Omental fat pad (tissue), 4 donors: ENCODE measurements at places on chromosomes 13 and 19.

DNA sequence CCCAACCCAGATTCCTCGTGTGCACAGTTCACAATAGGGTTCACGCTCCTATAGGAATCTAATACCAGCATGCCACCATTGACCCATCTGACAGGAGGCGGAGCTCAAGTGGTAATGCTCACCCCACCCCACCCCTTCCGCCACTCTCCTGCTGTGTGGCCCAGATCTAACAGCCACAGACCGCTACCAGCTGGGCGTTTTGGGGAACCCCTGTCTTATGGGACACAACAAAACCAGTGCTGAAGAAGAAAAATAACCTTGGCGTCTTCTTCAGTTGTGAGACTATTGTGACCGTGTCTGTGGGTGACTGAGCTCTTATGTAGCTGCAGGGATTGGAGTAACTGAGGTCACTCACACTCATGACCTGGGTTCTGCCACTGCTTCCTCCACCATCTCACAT lies 5.2 kb upstream of the OR10H1 start:
- DNase-seq = no peak

GRCh38 chr13:31786011-31786410 lies 46.7 kb downstream of the RXFP2 start:
- no peak for DNase-seq

GRCh38 chr19:10766049-10766623 lies 48.3 kb downstream of the DNM2 start:
- DNase-seq = no peak

- no peak for DNase-seq
Observed at GRCh38 chr19:41734585-41734984, 20.7 kb upstream of the CEACAM6 start.

GRCh38 chr13:93409816-93410215 lies 183.2 kb downstream of the GPC6 start:
- no peak for DNase-seq

GRCh38 chr13:99975626-99976025 lies 4.1 kb upstream of the ZIC5 start:
- DNase-seq = no peak

DNA sequence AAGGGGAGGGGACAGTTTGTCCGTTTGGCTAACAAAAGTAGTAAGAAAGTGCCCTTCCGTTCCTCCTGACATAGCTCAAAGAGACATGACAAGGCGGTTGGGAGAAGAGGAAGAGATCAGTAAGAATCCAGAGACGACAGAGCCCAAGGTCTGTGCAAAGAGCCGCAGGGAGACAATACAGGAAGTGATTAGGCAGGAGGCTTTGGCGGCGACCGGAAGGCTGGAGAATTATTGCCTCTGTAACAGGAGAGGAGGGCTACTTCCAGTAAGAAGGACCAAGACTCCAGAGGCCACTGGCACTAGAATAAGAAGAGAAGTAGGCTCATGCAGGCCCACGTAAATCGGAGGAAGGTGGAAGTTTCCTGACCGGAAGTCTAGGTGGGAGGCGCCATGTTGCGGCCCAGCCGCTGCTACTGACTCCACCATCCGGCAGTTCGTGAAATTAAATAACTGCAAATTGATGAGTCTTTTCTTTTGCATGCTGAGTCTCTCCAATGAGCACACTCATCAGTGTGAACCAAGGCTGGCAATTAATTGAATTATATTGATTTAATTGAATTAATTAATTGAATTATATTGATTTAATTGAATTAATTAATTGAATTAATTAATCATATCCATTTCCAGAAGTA lies 9.9 kb downstream of the RFX2 start:
- no peak for DNase-seq

DNA sequence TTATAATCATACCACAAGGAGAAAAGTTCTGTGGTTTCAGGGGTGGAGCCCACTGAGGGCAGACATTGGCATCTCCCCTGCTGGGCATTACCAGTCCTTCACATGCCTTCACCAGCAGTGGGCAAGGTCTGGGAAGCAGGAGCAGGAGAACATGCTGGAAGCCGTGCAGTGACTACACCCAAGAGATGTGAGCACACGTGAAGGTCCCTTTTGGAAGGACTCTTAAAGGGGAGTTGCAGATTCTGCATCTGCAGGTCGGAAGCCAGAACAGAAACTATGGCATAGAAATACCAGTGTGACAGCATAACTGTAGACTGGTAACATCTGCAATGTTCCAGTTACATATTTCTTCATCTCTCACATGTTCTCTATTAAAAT lies 26.9 kb upstream of the KL start:
- no peak for DNase-seq

DNA sequence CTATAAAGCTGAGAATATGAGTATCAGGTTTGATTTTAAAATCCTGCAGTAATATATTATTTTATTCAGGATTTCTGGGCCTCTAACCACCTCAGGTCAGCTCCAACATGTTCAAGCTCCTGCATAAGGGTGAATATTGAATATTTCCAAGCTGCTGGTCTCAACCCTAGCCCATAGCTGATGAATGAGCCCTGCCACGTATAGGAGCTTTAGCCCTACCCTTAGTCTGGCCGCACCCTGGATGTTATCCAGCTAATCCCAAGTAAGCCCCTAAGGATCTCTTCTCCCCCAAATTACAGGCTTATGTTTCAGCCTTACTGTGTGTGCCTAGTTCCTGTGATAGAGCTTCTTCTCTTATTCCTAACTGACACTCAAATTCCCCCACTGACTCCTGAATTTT lies 240.6 kb downstream of the KCTD12 start:
- no peak for DNase-seq

- no peak for DNase-seq
Observed at GRCh38 chr19:11495481-11495880, 10.2 kb downstream of the ZNF653 start.

DNA sequence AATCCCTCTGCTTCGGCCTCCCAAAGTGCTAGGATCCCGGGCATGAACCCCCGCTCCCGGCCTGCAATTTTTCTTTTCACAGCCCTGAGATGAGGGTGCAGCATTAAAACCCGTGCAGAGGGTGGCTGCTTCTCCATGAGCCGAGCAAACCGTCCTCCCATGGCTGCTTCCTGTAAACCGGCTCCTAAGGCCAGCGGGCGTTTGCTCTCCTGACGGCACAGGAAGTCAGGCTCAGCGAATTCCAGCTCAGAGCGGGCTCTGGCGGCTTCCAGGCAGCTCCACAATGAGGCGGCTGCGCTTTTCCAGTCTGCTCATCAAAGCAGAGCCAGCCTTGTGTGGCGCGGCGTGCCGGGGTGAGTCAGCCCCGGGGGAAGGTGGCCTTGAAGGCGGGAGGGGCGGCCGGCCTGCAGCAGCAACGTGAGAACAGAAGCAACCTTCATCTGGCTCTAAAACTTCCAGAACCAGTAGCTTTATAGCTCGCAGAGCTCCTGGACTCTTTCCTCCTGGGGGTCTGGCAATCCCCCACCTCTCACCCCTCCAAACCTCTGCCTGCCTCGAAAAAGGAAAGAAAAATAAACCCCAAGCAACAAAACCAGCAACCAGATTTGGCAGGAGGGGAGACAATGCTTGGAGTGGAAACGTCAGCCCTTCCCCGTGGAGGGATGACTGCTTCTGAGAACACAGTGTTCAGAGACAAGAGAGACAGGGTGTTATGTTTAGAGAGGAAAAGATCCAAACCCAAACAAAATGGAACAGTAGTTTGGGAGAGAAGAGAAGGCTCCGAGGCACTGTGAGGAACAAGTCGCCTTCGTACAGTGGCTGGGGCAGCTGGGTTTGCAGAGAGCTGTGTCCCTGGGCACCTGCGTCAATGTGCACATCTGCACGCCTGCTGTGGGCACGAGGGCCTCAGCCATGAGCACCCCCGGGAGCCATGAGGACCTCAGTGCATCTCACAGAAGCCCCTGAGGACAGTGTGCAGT lies 67.8 kb downstream of the GADD45B start:
- peak; percentile 75 for DNase-seq

DNA sequence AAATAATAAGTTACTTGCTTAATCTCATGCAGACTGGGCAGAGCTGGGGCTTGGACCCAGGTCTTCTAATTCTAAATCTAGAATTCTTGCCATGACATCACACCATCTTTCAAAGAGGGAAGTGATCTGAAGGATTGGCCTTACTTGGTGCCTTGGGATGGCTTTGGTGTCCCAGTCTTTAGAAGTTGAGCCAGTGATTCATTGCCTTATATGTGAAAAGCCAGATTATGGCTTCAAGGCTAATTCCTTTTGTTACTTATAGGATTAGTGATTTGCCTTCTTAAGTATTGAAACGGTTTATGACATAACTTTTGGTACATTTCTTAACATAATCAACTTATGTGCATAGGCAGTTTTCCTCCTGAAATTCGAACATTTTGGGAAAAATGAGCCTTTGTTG lies 14.9 kb downstream of the COG3 start:
- no peak for DNase-seq

DNA sequence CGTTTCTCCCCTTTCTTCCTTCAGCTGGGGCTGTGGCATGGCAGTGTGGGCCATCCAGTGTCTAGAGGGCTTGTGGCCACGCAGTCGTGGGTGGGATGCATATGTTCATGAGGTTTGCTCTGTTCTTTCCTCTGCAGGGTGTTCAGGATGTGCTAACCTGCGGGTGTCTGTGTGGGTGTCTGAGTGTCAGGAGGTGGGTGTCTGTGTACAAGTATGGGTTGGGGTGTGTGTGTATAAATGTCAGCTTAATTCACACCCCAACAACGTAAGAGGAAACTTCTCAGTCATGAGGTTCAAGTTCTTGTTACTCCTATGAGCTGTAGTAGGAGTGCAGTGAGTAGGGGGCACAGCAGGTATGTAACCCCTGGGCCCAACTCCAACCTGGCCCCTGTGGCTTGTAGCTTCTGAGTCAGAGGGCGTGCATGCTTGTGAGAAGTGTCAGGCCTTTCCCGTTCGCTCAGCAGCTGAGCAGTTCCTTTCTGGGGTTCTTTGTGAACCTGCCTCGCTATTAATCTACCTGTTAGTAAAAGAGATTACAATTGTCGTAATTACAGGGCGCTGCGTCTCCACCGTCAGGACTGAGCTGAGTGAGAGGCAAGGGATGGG lies 49.1 kb downstream of the NFIX start:
- no peak for DNase-seq

DNA sequence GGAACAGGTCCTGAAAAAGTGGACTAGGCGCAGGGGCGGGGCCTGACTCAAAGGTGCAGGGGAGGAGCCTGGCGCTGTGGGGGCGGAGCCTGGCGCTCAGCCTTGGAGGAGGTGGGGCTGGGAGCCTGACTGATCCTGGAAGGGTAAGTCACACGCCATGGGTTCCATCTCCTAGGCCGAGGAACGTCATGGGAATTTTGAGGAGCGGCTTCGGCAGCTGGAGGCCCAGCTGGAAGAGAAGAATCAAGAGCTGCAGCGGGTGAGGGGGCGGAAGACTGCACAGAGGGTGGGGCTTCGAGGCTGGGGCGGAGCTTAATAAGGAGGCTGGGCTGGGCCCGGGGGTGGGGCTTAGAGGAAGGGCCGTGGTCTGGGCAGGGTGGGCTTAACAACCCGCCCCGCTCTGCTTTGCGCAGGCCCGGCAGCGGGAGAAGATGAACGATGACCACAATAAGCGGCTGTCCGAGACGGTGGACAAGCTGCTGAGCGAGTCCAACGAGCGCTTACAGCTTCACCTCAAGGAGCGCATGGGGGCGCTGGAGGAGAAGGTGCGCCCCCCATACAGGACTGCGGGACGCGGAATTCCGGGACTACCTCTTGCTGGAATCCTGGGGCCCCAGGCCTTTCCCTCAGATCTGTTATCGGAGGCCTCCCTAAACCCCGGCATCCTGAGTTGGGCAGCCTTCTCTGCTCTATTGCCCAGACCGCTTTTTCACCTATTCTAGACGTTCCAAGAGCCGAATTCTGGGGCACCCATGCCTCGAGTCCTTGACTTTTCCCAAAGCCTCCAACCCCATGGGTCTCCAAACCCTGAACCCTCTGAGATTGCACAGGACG lies 14.5 kb downstream of the PPFIA3 start:
- no peak for DNase-seq

DNA sequence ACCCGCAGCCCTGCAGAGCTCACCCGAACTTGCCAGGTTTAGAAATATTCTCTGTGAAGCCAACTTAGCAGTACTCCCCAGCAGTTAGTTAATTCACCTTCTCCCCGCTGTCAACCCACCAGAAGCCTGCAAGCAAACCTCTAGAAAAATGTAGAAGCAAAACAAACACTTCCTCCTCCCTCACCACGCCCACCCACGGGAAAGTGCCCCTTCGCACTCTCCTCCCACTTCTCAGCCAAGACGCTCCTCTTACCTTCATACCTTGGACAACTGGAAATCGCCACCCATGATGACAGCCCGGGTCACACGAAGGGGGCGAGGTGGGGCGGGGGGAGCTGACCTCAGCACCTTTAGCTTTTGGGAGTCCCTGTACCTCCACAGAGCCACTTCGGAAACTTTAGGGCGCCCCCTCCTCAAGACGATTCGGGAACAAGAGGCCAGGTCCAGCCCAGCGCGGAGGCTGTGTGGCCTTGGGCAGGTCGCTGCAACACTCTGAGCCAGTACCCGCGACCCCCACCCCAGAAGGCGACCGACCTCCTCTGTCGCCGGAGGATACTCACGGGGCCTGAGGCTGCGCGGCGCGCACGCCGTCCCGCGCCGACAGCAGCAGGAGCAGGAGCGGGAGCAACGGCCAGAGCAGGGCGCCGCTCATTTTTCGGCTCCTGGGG lies 485 bp downstream of the CPAMD8 start:
- DNase-seq = no peak

GRCh38 chr13:38883783-38884182 lies 106.8 kb downstream of the STOML3 start:
- DNase-seq = no peak

- no peak for DNase-seq
Observed at GRCh38 chr13:75782985-75783384, 146.9 kb downstream of the LMO7 start.

GRCh38 chr19:40387155-40387554 lies 2.8 kb downstream of the HIPK4 start:
- no peak for DNase-seq

- no peak for DNase-seq
Observed at GRCh38 chr13:47017476-47017875, 120.6 kb upstream of the HTR2A start.

DNA sequence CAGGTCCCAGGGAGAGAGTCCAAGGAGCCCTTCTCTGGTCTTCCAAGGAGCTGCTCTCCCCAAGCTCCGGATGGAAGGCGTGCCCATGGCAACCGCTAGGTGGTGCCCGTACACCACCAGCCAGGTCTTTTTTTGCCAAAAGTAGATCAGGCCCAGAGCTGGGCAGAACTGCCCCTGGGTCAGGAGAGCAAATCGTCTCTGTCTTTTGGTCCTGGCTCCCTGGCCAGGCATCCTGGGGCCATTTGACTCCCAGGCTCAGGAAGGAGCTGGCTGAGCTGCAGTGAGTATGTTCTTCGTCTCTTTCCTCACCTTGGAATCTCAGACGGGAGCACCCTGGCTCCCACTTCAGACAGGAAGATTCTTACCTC lies 24.6 kb upstream of the BCL3 start:
- peak; percentile 60 for DNase-seq

DNA sequence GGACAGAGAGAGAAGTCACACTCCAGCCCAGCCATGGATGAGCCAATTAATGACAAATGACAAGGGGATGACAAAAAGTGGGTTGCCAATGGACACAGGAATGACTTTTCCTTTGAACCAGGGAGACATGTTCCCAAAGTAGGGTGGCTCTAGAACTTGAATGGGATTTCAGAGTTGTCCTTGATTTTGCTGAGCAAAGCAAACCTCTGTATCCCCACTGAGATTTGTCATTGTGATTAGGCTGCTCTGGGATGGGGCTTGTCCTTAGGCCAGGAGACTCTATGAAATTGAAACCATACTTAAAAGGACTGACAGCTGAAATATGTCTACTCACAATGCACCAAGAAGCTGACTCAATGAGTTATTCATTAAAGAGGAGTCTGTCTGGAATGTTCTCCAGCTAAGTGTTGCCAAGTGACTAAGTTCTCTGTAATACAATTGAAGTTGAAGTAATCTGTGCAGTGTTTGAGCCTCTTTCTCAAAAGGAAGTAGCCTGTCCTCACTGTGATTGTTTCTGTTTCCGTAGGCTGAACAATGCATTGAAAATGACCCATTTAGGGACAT lies 69.0 kb upstream of the PCDH9 start:
- DNase-seq = no peak
